IMR-90 (cell line): ENCODE measurements at places on chromosomes 5 and 9. TPM values are rescaled to one million over a fixed set of nuclear protein-coding genes. Genes with fewer than 3 reads are reported as not detected.
A peak's percentile ranks its signal among the peaks of the same experiment; 100 is the strongest.

DNA sequence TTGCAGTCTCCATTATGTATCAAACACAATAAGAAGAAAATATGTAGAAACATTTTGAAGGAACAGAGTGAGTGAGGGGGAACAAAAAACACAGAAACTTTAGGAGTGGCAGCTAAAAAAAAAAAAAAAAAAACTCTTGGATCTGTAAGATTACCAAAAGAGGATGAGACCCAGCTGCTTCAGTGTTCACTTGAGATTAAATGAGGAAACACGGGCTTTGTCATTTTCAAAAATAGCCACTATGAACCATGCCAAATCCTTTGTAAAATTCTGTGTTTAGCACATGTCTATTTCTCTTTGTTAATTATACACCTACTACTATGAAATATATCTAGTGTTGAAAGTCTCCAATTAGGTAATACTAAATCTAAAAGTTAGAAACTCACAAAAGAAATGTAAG lies 485.9 kb downstream of the EFNA5 start:
- DNase-seq, result no peak

- peak; percentile 97 for DNase-seq
These were observed 51.1 kb upstream of the LHFPL2 start for GRCh38 chr5:78699552-78700153.

DNA sequence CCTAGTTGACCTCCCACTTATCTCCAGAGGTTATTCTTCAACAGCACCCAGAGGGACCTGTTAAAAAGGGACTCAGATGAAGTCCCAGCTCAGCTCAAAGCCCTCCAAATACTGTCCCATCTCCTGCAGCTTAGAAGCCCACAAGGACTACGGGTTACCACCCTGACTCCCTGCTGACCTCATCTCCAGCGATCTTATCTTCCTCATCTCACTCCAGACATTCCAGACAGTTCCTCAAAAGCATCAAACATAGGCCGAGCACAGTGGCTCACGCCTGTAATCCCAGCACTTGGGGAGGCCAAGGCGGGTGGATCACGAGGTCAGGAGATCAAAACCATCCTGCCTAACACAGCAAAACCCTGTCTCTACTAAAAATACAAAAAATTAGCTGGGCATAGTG lies 263.8 kb upstream of the TLE4 start:
- DNase-seq, result no peak

- peak; percentile 76 for DNase-seq
These were observed 565.5 kb upstream of the DMAC1 start for GRCh38 chr9:8365029-8365428.

DNA sequence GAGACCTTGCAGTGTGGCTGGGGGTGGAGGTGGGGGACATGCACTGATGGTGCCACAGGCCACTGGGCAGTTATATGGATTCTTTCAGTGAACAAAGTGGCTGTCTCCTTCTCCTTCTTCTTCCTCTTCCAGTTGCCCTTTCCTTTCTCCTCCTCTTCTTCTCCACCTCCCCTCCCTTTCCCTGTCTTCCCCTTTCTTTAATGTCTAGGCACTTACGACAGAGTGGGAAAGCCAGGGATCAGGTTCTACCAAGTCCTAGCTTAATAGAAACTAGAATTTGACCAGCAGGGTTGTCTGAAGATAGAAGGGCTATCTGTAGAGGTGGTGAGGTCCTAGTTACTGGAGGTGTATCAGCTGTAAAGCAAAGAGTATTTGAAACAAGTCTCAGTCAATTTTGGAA lies 62.8 kb downstream of the COL15A1 start:
- DNase-seq, result no peak

GRCh38 chr9:7534211-7534935 lies 265.2 kb downstream of the DMAC1 start:
- no peak for DNase-seq

- DNase-seq, result no peak
These were observed 255.9 kb upstream of the ADRA1B start for GRCh38 chr5:159660401-159660800.

DNA sequence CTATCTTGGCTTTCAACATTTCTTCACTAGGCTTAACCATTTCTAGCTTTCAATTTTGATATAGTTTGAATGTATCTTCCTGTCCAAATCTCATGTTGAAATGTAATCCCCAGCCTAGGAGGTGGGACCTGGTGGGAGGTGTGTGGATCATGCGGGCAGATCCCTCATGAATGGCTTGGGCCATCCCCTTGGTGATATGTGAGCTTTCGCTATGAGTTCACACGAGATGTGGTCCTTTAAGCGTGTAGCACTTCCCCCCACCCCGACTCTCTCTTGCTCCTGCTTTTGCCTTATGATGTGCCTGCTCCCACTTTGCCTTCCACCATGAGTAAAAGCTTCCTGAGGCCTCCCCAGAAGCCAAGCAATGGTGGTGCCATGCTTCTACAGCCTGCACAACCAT lies 40.6 kb downstream of the PHAX start:
- DNase-seq, result no peak

- no peak for DNase-seq
These were observed 15.2 kb downstream of the CSNK1G3 start for GRCh38 chr5:123527190-123527589.

DNA sequence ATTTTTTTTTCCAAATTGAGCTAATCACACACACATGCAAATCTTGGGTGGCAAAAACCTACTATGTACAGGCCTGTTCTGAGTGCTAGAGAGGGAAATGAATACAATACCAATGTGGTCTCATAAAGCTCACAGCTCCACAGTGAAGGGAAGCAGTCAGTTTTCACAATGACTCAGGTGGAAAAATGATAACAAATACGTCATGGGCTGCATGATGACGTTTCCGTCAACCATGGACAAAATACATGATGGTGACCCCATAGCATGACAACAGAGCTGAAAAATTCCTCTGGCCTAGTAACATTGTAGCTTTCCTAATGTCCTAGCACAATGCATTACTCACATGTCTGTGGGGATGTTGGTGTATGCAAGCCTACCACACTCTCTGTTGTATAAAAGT lies 252.5 kb downstream of the TRIM32 start:
- DNase-seq, result peak; percentile 89

- no peak for DNase-seq
These were observed 59.6 kb downstream of the ATG10 start for GRCh38 chr5:82031220-82032119.

Gene IFNK
- total RNA-seq, result not detected in 2 replicates

Gene CCDC127
- total RNA-seq, result 3.9 and 4.4 TPM in 2 replicates

Gene FTMT
- total RNA-seq, result not detected in 2 replicates

Gene CCL27
- total RNA-seq, result 0.18 TPM in 1 of 2 replicates, not detected in the other

Gene SLC1A3
- total RNA-seq, result 0.56 and 1.3 TPM in 2 replicates
